ENCODE measurements at places on chromosomes 6 and 20.
A peak's percentile ranks its signal among the peaks of the same experiment; 100 is the strongest.

- DNase-seq, result no peak
Observed at GRCh38 chr20:23634985-23635767, 2.6 kb downstream of the CST3 start.

- DNase-seq, result no peak
Observed at GRCh38 chr6:30450548-30450908, 38.8 kb upstream of the HLA-E start.

DNA sequence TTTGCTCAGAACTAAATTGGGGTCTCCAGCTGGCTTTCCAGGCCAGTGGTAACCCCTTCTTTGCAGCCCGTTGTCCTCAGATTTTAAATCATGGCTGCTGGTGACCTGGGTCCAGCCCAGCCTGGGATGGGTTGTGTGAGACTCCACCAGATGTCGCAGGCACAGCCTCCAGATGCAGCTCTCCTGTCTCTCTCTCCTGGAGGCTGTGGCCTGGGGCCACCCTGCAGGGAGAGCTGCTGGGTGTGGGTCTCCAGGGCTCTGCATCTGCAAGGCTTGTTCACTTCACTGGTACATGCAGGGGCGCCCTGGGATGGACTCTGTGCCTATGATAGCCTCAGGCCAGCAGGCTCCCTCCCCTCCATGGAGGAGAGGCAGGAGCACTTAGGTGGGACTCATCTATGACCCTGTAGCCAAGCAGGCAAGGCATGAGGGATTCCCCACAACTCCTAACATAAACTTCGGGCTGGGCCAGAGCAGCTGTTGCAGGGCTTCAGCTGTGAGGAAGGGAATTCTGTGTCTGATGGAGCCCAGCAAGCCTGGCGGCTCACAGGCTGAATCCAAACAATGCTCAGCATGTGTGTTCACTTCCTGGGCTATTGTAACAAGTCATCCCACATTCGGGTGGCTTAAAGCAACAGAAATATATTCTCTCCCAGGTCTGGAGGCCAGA lies 94.7 kb upstream of the NXT1 start:
- no peak for DNase-seq

DNA sequence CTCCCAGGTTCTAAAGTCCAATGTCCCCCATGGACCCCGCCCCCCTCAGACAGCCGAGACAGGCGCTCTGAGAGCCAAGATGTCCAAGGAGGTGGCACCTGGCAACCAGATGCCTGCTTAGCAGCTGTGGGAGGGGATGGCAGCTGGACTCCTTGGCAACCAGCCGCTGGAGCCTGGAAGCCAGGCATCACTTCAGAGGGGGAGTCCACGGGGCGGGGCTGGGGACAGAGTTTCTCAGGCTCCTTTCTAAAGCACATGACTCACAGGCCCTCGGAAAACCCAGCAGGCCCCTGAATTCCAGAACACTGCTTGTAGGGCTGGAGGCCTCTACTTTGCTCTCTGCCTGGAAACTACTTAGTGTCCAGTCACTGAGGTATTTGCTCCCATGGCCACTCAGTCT lies 51.5 kb downstream of the PREX1 start:
- no peak for DNase-seq

DNA sequence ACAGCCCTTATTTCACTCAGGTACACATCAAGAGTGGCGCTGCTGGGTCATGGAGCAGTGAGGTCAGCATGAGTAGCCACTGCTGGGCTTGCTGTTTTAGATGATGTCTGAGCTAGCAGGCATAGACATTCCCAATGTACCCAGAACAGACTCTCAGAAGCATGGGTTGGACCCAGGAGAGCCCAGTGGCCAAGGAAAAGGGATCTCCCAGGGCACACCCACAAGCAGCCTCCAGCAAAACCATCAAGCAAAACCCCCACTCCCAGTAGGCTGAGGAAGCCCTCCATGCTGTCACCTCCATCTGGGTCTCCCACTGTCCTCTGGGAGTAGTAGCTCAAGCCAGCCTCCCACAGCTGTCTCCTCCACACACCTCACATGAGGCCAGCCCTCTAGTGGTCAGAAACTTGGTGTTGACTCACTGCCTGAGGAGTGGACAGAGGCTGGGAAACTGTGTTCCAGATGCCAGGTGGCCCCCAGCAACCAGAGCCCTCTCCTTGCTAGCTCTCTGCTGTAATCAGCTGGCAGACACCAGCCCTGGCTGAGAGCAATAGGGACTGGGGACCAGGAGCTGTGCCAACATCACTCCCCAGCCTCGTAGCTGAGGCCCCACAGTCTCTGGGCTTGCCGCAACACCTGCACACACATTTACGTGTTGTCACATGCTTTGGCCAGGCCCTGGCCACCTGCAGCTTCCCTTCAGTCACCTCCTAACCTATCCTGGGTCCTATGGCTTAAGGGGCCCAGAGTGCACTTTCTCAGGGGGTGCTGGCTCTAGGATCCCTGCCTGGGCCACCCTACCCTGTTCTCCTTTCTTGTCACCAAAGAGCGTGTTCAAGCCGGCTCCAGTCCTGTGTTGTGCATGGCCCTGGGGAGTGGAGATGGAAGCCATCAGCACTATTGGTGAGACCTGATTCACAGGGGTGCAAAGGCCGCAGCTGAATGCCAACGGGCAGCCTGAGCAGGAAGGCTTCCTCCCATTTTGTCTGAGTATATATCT lies 1.9 kb upstream of the AP5S1 start:
- DNase-seq, result peak; percentile 70

- no peak for DNase-seq
Observed at GRCh38 chr6:6131492-6132109, 124.9 kb upstream of the NRN1 start.

- DNase-seq, result no peak
Observed at GRCh38 chr6:47653706-47654105, 44.7 kb upstream of the ADGRF4 start.

DNA sequence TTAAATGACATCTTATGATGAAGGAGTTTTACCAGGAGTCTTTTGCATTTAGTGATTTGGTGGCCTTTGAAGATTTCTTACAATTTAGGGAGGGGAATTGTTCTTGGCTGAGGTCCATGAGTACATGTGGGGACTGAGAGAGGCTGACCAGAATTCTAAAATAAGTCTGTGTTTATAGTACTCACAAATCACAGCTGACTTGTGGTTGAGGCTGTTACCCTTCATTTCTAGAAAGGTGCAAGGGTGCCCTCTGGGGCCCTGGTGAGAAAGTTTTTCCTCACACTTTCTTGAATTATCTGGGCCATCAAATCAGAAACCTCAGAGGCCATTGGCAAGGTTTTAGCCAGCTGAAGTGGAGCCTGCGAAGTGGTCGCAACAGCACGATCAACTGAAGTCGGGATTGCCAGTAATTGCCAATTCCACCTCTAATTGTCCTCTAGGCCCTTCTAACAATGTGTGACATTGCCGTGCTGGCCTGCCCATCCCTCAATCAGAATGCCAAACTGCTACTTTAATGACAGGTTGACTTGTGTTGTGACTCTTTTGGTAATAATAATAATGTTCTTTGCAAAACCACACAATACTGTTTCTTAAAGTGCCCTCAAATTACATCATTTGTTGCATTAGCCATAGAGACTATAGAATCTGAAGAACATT lies 221.6 kb downstream of the OGFRL1 start:
- DNase-seq, result peak; percentile 14

- DNase-seq, result no peak
Observed at GRCh38 chr6:159609652-159610178, 83.3 kb downstream of the SOD2 start.

- DNase-seq, result no peak
Observed at GRCh38 chr6:25124216-25124715, 154.9 kb upstream of the CARMIL1 start.

GRCh38 chr20:63854766-63855362 lies 6.4 kb upstream of the ABHD16B start:
- no peak for DNase-seq

DNA sequence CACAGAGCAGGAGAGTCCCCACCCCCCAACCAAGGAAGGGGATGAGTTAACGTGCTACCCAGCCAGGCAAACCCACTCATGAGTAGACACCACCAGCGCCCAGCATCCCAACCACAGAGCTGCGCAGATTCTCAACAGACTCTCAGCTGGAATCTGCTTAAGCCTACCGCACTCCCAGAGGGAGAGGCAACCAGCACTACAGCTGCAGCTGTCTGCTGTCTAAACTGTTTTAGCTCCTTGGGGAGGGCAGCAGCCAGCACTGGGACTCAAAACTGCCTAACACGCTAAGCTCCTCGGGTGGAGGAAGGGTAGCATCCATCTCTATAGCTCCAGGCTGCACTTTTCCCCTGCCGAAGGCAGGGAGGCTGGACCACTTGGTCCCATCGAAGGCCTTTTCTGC lies 539.8 kb downstream of the EPHA7 start:
- DNase-seq, result no peak

GRCh38 chr6:152161501-152161900 lies 354.0 kb downstream of the ESR1 start:
- no peak for DNase-seq

DNA sequence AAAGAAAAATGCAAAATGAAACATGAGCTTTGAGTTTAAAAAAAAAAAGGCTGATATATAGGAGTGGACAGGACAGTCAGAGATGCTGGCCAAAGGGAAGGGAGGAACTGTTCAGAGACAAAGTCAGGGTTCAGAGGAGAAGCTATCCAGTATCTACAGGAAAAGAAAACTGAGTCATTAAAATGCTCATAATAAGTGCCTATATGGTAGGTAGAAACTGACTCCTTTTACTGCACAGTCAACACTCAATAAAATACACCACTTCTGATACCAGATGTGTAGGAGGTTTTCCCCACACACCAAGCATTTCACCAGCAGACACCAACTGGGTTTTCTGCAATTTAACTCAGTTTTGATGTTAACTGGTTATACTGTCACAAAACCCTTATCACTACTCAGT lies 32.9 kb downstream of the FRK start:
- DNase-seq, result no peak

- DNase-seq, result no peak
Observed at GRCh38 chr20:10511170-10511508, 76.0 kb downstream of the SLX4IP start.

DNA sequence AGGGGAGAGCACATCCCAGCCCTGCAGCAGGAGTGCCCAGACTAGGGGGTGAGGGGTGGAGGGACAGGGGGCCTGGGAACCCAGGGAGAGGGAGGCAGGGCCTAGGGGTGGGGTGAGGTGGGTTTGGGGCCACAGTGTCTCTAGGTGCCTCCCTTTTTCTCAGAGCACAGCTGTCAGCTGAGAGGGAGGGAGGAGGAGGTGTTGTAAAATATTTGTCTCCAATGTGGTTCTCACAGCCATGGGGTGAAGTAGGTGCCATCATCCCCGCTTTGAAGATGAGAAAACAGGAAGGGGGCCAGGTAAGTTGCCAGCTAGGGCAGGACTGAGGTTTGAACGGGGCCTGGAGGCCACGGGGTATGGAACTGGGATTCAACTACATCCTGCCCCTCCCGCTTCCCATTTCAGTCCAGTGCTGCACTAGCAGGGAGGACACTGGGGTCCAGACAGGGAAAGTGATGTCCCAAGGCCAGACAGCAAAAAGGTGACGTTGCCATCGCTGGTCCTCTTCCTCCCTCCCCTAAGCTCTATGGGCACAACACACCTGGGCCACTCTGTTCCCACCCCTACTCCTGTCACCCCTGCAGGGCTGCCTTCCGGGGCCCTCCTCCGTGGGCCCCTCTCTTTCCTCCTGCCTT lies 20.3 kb downstream of the PACSIN1 start:
- DNase-seq, result no peak
